ENCODE measurements at places on chromosomes 1 and 21. TPM values are rescaled to one million over a fixed set of nuclear protein-coding genes. Genes with fewer than 3 reads are reported as not detected.

- no peak for DNase-seq
Observed at GRCh38 chr1:226882187-226882586, 11.8 kb downstream of the PSEN2 start.

- DNase-seq = peak; percentile 61
Observed at GRCh38 chr1:100187912-100188311, 9.9 kb upstream of the LRRC39 start.

DNA sequence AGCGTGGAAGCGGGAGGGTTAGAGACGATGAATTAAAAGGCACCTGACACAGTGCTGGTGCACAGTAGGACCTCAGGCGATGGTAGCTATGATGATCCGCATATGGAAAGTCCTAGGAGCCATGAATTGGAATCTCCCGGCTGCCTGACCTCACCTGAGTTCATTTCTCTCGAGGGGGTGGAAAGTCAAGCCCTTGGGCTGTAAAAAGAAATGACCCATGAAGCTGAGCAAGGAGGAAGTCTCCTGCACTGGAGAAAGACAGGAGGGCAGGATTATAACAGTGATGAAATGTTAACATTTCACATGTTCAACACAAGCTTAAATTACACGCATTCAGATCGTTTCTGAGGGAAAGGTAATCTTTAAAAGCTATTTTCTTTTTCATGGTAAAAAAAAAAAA is 481.2 kb downstream of the MATN1 start:
- no peak for DNase-seq

DNA sequence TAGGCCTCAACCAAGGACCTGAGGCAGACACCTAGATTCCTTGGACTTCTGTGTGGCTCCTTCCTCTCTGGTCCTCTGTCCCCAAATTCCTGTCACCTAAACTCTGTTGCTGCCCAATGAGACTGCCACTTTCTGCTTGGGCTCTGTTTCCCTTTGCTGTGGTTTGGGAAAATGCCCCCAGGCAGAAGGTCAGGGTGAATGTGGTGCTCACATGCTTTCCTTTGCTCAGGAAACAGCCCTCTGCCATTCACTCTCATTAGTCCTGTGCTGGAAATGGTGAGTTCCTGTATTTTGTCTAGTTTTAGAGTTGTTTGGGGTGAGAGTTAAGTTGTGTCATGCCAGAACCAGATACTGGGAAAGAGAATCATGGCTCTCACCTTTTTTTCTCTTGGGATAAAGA is 22.7 kb upstream of the SHE start:
- no peak for DNase-seq

DNA sequence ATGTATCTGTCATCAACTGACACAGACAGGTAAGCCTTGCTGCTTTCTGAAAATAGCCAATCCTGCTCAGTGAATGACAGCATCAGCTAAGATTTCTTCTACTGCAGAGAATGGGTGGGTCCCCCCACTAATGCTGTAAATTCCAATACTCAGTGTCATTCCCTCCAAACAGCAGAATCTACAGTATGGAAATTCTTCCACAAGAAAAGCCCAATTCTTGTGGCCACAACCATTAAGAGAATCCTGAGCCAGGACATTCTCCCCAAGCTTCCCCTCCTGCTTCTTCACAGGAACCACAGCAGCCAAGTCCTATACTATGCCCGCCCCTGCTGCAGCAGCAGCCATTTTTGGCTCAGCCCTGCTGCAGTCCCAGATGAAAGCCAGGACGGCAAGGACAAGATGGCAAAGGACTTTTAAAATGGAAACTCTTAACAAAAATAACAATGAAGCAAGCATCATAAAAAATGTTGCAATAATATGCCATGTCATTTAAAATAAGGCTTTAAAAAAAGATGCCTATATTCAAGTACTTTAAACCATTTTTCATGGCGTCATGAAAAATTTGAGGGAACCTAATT is 26.8 kb downstream of the EIF4G3 start:
- DNase-seq = peak; percentile 92

DNA sequence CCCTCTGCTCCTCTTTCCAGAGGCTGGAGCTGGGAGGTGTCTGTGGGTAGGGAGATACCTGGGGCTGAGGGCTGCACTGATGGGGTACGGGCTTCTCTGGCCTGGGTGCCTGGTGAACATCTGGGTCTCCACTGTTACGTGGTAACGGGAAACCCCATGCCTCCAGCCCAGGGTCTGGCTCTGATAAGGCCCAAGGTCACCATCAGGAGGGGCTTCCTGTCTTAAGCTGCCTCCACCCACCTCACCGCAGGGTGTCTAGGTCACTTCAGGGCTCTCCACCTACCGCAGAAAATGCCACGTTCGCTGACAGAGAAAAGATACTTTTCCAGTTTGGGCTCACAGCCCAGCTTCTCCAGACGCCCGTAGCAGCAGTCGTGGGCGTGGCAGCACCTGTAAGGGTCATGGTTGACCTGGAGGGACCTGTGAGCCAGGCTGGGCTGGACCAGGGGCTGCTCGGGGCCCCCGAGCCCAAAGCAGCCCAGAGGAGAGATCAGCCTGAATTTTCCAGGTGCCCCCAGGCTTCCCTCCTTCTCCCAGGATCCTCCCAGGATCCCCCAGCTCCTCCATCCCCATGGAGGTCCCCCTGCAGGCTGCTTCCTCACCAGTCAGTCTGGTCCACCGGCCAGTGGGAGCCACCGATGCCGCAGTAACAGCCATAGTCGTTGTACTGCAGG is 1.3 kb downstream of the PLA2G2E start:
- DNase-seq = no peak

DNA sequence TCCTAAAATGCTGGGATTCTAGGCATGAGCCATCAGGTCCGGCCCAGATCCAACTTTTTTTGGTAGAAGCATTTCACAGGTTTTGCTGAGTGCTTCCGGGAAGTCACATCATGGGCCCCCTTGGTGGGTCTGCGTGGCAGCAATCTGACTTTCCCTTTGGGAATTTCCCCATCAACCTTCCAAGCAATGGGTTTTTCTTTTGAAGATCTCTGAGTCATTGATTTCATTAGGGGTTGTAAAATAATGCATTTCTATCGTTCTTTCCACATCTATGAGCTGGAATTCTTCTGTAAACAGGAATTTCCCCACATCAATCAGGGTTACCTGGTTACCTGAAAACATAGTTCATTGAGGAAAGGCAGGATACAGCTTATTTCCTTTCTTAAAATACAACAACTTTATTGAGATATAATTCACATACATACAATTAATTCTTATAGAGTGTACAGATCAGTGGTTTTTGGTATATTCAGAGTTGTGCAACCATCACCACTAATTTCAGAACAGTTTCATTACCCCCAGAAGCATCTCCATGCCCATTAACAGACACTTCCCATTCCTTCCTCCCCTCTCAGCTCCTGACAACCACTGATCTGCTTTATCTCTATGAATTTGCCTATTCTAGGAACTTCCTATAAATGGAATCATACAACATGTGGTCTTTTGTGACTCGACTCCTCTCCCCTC is 9.9 kb upstream of the ZBTB17 start:
- DNase-seq = no peak

DNA sequence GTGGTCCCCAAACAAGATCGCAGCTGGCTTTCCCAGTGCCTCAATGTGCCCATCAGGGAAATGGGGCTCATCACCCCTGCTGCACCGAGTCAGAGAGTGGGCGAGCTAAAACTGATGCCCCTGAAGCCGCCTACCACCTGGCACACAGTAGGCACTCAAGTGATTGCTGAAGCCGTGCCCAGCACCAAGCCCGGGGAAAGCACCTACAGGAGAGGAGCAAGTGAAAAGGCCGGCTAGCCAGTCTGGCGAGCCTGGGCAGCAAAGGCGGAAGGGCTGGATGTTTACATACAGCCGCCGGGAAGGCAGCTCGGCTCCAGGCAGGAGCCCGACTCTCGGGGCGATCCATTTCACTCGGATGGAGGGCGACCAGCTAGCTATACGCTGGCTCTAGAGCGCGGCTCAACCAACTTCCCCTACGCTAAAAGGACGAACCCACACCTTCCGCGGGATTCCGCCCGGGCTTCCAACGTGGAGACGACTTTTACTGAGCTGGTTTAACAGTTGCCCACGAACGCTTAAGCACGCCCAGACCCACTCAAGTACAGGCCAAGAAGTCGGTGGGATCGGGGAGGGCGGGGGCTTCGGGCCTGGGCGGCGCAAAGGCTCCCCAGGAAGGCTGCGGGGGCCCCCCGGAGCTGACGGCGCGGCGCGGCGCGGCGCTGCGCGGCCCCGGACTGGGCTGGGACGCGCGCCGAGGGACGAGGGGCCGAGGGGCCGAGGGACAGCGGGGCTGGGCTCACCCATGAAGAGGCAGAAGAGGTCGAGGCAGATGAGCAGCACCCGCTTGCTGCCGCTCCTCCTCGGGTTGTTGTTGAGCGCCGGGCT is 1.0 kb downstream of the PLPP3 start:
- DNase-seq = peak; percentile 49

DNA sequence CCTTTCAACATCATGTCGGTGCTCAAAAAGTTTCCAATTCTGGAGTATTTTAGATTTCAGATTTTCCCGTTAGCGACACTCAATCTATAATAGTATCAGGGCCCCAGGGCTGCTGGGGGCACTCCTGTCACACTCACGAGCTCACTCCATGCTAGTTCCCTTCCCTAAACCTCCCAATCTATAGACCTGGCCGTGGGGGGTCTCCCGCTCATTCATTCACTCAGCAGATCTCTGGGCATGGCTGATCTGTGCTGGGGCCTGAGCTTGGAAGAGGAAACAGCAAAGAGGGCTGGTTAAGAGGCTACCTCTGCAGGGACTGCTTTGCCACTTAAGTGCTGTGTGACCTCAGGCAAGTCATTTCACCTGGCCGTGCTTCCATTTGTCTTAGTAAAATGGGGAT is 46.8 kb upstream of the LAPTM5 start:
- DNase-seq = no peak

DNA sequence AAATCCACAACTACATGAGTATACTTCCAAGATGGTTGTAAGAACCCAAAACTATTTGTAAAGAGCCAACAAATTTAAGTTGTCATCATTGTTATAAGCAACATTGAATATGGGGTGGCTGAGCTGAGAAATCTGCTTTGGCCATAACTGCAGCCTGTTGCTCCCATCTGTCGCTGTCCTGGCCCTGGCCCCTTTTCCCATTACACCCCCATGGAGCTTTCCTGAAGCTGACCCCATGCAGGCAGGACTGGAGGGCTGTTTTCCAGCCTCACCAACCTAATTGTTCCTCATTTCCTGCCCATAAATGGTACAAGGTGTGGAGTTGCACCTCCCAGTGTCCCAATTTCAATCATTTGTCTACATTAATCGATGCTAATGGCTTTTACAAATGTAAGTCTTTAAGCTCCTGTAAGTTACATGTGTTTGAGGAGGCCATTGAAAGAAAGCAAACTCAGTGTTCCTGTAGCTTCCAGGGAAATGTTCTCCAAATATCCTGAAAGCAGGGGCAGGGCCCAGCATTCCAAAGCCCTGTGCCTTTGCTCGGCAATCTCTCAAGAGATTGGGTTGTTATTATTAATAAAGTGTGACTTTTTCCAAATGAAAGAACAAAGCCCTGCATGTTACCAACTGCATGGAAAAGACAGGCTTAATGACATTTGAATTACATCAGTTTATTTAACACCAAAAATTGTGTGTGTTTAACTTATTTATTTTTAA is 545.9 kb downstream of the PLPP3 start:
- no peak for DNase-seq

ZC3H12A gene
- total RNA-seq = 4.7 TPM

TMCO4 gene
- 20.6 TPM for total RNA-seq

GBP7 gene
- not detected for total RNA-seq

C1orf50 gene
- 4.2 TPM for total RNA-seq

SDHC gene
- 32.8 TPM for total RNA-seq

F11R gene
- total RNA-seq = 1.4 TPM

Measured in LHCN-M2 (cell line).